ENCODE measurements at places on chromosomes 12 and 14.
A peak's percentile ranks its signal among the peaks of the same experiment; 100 is the strongest.

- DNase-seq: no peak
- no peak overlapping the region for H3K27ac ChIP-seq
- no peak overlapping the region for H3K4me3 ChIP-seq
Observed at GRCh38 chr12:108386709-108387360, 47.7 kb upstream of the CMKLR1 start.

GRCh38 chr12:110111476-110112334, 12.5 kb upstream of the IFT81 start:
- no peaks in the 10 kb centered on the region for H3K27me3 ChIP-seq
- no peak overlapping the region for H3K4me3 ChIP-seq
- no peaks in the 10 kb centered on the region for H3K36me3 ChIP-seq
- H3K27ac ChIP-seq: no peak overlapping the region
- DNase-seq: no peak
- peaks cover 6% of the 10 kb centered on the region for H3K4me1 ChIP-seq

DNA sequence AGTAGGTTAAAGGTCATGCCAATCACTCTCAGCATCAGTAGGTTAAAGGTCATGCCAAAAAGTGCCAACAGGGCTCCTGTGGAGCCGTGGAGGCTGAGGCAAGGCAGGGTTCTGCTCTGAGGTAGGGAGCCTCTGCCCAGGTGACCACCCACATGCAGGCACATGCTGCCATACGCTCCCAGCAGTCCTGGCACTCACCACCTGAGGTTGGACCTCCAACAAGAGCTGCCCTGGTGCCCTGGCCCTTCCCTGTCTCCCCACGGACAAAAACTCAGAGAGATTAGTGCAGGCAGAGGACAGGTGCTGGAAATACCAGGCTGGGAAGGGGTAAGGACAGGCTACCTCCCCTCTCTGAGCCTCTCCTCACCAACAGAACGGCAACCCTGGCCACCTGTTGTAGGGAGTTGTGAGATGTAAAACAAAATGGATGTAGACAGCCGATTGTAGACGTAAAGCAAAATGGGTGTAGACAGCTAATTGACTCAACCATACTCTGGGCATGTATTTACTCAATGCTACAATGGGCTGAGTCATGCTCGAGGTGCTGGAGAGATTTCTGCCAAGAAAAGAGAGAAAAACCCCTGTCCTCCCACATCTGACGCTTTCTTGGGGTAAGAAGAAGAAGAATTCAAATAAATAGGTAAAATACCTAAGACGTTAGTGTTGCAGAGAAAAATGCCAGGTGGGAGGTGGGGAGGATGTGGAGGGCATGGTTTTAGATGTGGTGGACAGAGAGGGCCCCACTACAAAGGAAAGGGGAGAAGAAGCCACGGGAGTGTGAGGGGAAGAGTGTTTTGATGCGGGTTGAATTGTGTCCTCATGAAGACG, 32.4 kb downstream of the LTBP2 start:
- H3K27me3 ChIP-seq: no peaks in the 10 kb centered on the region
- H3K4me1 ChIP-seq: peaks cover 14% of the 10 kb centered on the region
- H3K27ac ChIP-seq: no peak overlapping the region
- no peak overlapping the region for H3K4me3 ChIP-seq

DNA sequence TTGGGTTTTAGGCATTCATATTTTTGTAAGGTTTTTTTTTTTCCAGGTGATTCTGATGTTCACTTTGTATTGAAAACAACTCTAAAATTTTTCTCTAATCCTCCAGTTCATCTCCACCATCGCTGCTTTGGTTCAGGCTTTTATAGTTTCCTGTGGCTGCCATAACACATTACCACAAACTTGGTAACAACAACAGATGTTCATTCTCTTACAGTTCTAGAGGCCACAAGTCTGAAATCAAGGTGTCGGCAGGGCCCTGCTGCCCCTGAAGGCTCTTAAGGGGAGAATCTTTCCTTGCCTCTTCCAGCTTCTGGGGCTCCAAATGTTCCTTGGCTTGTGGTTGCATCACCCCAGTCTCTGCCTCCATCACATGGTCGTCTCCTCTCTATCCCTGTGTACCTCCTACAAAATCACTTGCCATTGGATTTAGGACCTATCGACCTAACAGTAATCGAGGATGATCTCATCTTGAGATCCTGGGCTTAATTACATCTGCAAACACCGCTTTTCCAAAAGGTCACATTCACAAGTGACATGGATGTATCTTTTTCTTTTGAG, 55.2 kb downstream of the PELI2 start:
- H3K36me3 ChIP-seq: peaks cover 3% of the 10 kb centered on the region

GRCh38 chr14:38261620-38262019, 5.7 kb upstream of the CLEC14A start:
- H3K27me3 ChIP-seq: peaks cover 5% of the 10 kb centered on the region
- no peaks in the 10 kb centered on the region for H3K36me3 ChIP-seq
- no peak overlapping the region for H3K4me3 ChIP-seq
- H3K4me1 ChIP-seq: no peaks in the 10 kb centered on the region

- no peak overlapping the region for H3K4me3 ChIP-seq
- peak overlapping the region; percentile 57 for H3K27ac ChIP-seq
- H3K36me3 ChIP-seq: peaks cover 8% of the 10 kb centered on the region
- H3K27me3 ChIP-seq: peaks cover 9% of the 10 kb centered on the region
Observed at GRCh38 chr12:124687917-124688316, 120.5 kb upstream of the NCOR2 start.

DNA sequence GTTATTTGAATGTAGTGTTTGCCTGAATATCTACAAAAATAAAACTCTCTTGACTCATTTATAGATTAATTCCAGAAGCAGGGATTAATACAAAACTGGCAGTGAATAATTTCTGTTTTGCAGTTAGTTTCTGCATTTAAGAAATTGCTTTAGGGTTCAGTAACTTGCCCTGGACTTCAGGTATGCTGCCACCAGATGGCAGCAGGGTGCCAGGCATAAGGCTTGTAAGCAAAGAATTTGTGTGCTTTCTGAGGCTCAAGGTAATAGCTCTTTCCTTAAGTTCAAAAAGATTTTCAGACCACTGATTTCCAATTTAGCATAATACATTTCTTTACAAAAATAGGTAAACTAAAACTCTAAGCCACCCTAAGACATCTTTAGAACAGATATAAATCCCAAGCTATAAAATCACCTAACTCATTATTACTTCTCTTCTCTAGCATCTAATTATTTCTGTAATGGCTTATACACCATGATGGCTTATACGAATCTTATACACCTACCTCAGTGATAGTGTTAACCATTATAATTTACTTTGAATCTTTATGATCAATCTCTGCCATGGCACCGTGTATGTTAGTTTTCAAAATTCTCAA, 398.3 kb downstream of the APAF1 start:
- H3K36me3 ChIP-seq: no peaks in the 10 kb centered on the region
- peak; percentile 9 for DNase-seq
- H3K27ac ChIP-seq: no peak overlapping the region
- H3K4me3 ChIP-seq: no peak overlapping the region
- H3K27me3 ChIP-seq: no peaks in the 10 kb centered on the region

DNA sequence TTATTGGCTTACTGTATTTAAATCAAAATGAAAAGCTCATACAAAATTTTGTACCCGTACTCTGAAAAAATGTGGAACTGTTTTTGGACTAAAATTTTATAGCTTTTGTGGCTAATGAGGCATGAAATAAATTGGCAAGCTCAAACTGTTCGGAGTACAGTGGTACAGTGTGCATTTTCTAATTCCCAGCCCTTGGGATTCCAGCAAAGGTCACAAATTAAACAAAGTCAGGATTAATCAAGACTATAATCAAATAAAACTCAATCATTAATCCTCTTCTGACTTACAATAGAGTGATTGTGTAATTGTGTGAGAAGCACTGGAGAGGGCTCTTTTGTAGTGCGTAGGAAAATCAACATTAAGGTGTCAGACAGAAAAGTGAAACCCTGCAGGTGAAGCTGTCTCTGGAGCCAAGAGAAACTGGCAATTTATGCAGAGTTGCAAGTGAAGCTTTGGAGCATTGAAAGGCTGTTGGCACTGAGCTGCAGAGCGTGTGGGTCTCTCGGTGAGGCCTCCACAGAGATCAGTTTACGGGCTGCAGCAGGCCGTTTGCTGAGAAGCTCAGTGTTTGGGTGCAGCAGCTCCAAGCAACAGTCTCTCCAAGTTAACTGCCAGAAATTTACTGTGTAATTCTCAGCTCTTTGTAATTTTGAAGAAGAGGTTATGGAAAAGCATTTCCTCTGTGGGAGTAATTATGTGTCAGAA, 275.9 kb downstream of the FBXL14 start:
- H3K4me3 ChIP-seq: no peak overlapping the region
- H3K27me3 ChIP-seq: no peaks in the 10 kb centered on the region
- DNase-seq: no peak
- H3K27ac ChIP-seq: no peak overlapping the region
- peaks cover 5% of the 10 kb centered on the region for H3K4me1 ChIP-seq
- peaks cover 23% of the 10 kb centered on the region for H3K36me3 ChIP-seq

GRCh38 chr14:59292921-59293534, 104.6 kb downstream of the DAAM1 start:
- H3K4me3 ChIP-seq: no peak overlapping the region
- no peak overlapping the region for H3K27ac ChIP-seq
- no peaks in the 10 kb centered on the region for H3K27me3 ChIP-seq
- peaks cover 21% of the 10 kb centered on the region for H3K4me1 ChIP-seq

DNA sequence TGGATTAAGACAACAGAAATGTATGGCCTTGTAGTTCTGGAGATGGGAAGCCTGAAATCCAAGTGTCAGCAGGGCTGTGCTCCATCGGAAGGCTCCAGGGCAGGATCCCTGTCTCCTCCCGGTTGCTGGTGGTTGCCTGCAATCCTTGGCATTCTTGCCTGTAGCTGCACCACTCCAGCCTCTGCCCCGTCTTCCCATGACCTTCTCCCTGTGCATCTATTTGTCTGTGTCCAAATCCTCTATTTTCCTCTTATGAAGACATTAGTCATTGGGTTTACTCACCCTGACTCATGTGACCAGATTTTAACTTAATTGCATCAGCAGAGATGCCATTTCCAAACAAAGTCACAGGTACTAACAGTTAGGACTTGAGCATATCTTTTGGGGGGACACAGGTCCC, 15.1 kb downstream of the TUNAR start:
- no peaks in the 10 kb centered on the region for H3K36me3 ChIP-seq
- no peak overlapping the region for H3K4me3 ChIP-seq
- DNase-seq: no peak
- peaks cover 12% of the 10 kb centered on the region for H3K4me1 ChIP-seq
- peaks cover 11% of the 10 kb centered on the region for H3K27me3 ChIP-seq
- H3K27ac ChIP-seq: no peak overlapping the region

DNA sequence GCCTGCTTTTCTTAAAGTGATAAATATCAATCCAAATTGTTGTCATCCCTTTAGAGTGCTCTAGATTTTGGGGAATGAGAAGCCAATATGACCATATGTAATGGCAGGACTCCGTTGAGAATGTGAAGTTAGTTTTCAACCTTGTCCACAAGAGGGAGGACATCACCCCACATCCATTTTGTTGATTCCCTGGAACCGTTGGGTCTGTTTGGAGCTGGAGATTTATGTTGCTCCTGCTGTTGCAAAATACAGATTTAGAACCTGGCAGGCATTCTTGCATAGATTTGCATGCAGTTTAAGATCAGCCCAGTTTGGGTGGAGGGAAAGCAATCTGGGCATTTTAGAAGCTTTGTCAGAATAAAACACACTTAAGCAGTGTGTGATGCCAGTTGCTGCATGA, 620.1 kb downstream of the NRXN3 start:
- H3K27me3 ChIP-seq: no peaks in the 10 kb centered on the region
- H3K36me3 ChIP-seq: no peaks in the 10 kb centered on the region
- no peak overlapping the region for H3K4me3 ChIP-seq
- no peak for DNase-seq
- no peak overlapping the region for H3K27ac ChIP-seq
- no peaks in the 10 kb centered on the region for H3K4me1 ChIP-seq

DNA sequence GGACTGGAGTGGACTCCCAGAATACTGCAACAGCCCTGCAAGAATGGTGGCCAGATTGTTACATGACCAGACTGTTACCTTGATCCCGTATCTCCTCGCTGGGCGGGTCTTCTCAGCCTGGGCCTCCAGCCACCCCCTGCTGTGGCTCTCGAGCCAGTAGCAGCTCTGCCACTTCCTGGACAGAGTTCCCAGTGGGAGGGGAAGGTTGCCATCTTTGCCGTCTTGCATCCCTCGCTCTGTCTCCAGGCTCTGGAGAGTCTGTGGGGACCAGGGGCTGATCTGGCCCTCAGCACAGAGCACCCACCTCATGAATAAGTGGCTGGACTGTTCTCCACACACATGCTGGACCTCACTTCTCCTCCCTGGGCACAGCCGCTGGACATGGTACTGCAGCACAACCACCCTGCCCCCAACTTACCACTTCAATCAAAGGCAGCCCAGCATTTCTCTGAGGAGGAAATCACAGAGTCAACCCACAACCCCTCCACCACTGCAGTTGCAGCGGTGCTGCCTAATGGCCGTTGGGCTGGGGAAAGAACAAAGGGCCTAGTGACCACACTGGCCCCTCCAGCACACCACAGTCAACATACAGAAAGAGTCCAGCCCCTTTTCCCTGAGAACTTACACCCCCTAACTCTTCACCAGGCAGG, 6.9 kb upstream of the KLRF1 start:
- no peak overlapping the region for H3K4me3 ChIP-seq
- no peak overlapping the region for H3K27ac ChIP-seq

Measured in stimulated activated naive B cell treated with anti-CD40 and anti-IgM and Interleukin-4, amounts not matched to agents 10 μg/mL and 1 μg/mL and 100 μg/mL, for 72 hours (primary cell).